ENCODE measurements at places on chromosomes 3 and 15.

DNA sequence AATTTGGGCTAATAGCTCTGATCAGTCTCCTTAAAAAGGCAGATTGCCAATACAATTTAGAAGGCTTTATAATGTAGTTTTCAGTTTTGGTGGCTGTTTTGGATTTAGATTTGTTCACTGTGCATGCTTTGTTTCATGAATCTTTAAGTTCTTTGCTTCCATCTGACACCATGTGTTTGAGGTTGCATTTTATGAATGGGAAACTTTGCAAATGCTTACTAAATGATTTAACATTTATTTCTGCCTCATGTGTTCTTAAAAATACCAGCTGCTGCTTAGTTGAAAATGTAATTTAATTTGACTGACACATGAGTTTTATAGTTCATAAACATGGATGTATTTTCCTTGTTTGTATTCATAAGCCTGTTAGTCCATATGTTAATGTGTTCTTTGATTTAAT, 78.6 kb downstream of the RNF13 start:
- H3K4me3 ChIP-seq, result no peak overlapping the region
- peaks cover 11% of the 10 kb centered on the region for H3K36me3 ChIP-seq
- DNase-seq, result no peak
- H3K4me1 ChIP-seq, result peaks cover 15% of the 10 kb centered on the region

DNA sequence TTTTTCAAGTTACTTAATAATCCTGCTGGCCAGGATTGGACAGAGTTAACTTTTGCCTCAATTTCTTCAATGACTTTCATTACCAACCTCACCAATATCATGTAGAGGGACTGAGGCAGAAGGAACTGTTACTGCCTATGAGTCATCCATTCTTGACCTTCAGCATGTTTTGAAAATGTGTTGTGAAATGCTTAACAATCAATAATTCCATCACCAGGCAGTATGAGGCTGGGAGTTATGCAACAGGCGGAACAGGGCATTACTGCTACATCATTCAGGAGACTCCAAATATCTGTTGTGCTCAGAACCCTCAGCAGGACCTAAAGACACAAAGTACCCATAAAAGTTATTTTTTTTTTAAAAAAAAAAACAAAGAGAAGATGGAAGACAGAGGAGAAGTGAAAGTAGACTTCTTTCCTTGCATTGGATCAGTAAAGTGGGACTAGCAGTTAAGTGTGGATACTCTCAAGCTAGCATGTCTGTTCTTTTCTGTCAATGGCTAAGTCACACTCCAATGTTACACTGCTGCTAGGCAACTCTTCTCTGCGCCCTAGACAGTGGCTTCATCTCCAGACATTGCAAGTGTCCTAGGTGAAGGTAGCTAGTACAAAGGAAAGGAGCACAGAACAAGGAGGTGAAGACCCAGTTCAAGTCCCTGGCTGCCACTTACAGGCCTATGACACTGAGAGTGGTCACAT, 184.9 kb upstream of the LPP start:
- H3K36me3 ChIP-seq, result peaks cover 4% of the 10 kb centered on the region
- no peaks in the 10 kb centered on the region for H3K27me3 ChIP-seq
- H3K27ac ChIP-seq, result no peak overlapping the region
- DNase-seq, result no peak

GRCh38 chr3:64741341-64741740, 53.5 kb upstream of the ADAMTS9 start:
- H3K27me3 ChIP-seq, result no peaks in the 10 kb centered on the region
- DNase-seq, result no peak
- no peaks in the 10 kb centered on the region for H3K4me1 ChIP-seq
- H3K27ac ChIP-seq, result no peak overlapping the region
- H3K4me3 ChIP-seq, result no peak overlapping the region

DNA sequence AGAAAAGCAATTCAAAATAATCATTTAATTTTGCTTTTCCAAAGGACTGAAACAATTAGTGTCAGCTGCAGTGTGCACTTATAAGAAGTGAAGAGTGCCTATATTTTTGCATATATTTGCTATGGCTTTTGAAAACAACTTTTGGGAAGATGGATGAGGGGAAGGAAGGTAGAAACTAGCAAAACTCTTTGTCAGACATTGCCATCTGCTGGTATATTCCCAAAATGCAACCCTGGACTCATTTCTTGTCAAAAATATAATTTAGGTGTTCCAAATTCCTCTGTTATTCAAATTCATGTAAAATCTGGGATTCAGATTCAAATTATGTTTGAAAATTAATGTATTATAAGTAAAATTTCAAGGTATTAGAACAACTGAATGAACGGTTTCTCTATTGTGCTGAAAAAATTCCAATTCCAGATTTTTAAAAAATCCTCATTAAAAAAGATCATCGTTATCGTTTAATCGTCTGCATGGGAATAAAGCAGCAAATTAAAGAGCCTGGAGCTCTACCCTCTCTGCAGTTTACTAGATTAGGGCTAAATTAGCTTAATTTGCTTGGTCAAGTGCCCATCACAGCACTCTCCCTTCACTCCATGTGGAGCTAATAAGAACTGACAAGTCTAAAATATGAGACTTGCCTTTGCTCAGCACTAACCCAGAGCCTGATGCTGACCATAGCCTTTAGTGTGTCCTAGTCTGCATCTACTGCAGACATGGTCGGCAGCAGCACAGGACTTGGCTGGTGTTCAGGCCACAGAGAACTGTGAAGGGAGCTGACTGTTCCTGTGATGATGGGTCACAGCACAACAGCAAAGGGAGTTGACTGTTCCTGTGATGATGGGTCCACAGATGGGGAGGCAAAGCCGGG, 67.9 kb upstream of the MITF start:
- no peak overlapping the region for H3K27ac ChIP-seq
- H3K4me3 ChIP-seq, result no peak overlapping the region
- H3K36me3 ChIP-seq, result peaks cover 1% of the 10 kb centered on the region
- DNase-seq, result no peak
- H3K27me3 ChIP-seq, result peaks cover 9% of the 10 kb centered on the region

DNA sequence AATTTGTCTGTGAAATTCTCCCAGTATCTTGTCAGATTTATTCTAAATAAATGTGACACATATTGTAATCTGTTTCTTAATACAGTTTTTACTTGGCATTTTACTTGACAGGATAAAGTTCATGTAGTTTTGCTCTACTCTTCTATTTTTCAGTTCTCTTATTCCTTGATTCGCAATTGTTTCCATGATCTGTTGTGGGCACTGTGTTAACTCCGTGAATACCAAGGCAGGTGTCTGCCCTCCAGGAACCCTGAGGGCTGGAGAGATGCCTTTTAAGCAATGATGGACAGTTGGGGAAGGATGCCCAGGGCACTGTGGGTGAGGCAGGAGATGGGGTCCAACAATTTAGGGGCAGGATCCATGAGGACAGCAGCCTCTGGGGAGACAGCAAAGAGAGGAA, 3.1 kb downstream of the CLDN11 start:
- no peak overlapping the region for H3K27ac ChIP-seq
- H3K4me1 ChIP-seq, result peaks cover 5% of the 10 kb centered on the region
- H3K27me3 ChIP-seq, result peaks cover 61% of the 10 kb centered on the region
- DNase-seq, result no peak
- H3K36me3 ChIP-seq, result no peaks in the 10 kb centered on the region

DNA sequence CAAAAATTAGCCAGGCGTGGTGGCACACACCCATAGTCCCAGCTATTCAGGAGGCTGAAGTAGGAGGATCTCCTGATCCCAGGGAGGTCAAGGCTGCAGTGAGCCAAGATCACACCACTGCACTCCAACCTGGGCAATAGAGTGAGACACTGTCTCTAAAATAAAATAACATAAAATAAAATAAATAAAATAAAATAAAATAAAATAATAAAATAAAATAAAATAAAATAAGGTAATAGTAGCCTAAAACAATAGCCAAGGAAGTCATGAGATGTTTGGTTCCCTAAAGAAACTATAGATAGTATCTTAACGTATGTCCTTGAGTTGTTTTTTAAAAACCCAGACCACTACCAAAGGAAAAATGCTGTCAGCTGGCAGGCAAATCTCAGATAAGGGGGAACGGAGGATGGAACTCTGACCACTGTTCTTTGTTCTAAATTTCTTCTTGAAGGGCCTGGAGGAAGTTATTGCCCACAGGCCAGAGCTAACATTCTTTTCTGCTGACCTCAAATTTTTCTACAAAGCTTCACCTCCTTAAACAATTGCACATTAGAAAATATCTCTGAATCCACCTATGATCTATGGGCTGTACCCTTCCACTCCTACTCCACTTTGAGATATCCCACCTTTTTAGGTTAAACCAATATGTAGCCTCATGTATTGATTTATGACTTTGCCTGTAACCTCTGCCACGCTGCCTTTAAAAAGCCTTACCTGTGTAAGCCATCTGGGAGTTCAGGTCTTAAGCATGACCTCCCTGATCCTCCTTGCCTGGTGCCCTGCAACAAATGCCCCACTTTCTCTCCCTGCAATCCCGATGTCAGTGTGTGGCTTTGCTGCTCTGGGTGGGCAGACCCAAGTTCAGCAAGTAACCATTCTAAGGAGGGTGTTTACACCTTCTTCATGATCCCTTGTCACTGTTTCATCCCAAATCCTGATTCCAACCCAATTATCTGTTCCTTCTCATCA, 126.2 kb upstream of the BHLHE40 start:
- H3K27me3 ChIP-seq, result no peaks in the 10 kb centered on the region
- H3K27ac ChIP-seq, result peak overlapping the region; percentile 67
- no peak overlapping the region for H3K4me3 ChIP-seq
